NCI-H345 (cell line): ENCODE measurements at places on chromosomes 6 and 20.
A peak's percentile ranks its signal among the peaks of the same experiment; 100 is the strongest.

DNA sequence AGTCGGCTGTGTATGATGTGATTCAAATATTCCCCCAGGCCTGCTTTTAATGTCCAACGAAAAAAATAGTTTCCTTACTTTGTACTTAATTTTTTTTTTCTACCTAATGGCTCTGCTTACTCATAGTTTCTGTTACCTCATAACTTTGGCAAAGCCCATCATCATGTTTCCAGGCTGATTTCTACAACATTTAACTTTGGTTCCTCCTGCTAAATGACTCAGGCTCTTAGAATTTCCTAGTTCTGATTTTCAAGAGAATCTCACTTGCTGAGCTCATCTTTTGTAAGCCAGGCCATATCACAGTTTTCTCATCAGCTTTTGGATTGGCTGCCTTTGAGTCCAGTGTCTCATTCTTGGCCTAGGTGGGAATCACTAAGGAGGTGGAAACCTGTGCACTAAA, 323.1 kb downstream of the HDGFL1 start:
- DNase-seq: no peak

- no peak for DNase-seq
These were observed 555.9 kb downstream of the C6orf118 start for GRCh38 chr6:164753517-164753916.

DNA sequence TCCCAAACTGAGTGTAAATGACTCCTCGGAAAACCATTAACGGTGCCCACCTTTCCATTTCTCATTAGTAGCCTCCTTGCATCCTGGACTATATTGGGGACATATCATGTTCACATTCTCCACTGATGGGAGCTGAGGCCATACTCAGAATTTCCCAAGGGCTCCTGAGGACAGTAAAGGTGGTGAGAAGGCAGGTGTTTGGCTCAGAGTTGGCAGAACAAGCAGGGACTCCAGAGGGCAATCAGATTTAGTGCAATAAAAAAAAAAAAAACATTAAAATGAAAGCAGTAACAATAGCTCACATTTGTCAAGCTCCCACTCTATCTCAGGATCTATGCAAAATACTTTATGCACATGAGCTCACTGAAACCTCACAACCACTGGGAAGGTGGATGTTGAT, 401.4 kb downstream of the MAFB start:
- DNase-seq: no peak

DNA sequence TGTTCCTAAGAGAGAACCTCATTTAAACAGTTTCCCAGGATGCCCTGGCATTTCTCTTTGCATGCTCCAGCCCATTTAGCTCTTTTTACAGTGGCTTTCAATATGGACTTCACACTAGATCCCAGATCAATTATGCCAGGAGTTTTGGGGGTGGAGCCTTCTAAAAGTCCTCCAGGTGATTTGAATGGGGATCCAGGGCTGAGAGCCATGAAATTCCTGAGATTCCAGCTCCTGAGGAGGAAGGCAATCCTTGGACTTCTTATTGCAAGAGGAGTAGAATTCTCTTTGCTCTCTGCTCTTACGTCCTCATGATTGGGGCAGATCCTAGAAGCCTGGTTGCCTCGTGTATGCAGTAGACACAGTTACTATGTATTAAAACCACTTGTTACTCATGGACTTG, 184.2 kb downstream of the DHX35 start:
- no peak for DNase-seq

DNA sequence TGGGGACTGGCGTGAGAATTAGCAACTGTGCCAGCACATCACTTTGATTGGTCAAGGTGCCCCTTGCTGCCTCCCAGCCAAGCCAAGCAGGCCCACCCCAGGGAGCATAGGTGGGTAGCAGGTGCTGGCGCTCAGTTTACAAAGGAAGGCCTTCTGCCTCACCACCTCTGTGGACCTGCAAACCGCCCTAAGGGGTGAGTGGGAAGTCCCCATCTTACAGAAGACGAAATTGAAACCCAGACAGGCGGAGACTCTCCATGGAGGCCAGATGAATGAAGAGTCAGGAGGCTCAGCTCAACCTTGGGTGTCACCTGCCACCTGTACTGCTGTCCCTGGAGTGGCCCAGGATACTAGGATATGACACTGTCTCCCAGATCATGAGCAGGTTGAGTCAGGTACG, 21.5 kb upstream of the MAS1L start:
- DNase-seq: no peak

DNA sequence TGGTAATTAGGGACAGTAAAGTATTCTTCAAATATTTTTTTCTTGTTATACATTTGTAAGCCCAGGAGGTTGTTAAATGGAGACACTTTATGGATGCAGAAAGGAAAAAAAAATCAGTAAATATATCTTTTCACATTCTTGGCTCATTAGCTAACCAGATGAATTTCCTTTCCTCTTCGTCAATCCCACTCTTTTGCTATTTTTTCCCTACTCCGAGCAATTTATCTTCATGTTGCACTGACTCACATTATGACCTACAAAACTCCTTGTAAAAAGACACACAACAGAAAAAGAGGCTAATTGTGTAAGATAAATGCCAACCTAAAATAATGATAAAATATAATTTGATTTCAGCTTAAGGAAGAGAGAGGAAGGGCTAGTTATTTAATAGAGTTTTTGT, 472.9 kb upstream of the ZNF337 start:
- no peak for DNase-seq

DNA sequence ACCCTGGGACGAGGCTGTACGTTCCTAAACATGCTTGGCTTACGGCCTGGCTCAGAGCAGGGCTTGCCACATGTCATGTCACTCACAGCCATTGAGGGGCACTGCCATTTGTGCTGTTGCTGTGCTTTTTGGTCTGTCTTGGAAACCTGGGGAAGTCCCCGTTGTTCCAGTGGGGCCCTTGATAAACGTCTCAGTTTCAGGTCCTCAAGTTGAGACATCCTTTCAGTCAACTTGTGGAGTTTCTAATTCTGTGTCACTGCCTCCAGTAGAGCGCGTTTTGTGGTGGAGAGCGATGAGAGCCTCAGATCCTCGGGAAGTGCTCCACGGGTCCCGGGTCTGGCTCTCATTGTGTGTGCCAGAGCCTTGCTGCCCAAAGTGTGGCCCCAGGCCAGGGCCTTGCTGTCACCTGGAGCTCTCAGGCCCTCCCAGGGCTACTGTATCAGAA, 43.0 kb upstream of the CCR6 start:
- DNase-seq: no peak

- DNase-seq: no peak
These were observed 232.6 kb upstream of the CDYL start for GRCh38 chr6:4543596-4543995.

- DNase-seq: no peak
These were observed 205.4 kb downstream of the ZFAND3 start for GRCh38 chr6:38024908-38025307.

DNA sequence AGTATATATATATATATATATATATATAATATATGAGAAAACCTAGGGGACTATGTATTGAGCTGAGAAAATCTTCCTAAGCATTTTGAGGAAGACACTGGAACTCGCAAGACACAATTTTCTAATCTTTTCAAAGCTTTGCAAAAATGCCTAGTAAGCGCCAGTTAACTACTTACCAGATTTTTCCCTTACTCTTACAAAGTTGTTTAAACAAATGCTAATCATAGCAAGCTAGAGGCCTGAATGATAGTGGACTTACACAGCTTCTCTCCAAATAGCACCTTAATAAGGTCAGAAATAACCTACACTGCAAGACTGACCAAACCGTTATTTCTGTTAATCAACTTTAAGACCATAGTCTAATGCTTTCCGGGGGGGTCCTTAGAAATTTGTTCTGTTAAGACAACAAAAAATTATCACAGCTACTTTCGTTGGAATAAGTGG, 56.1 kb upstream of the HFE start:
- peak; percentile 41 for DNase-seq
